Stimulated activated CD8-positive, alpha-beta memory T cell treated with anti-CD3 and anti-CD28 coated beads, Interleukin-4, amount 100 ng/mL, for 48 hours (primary cell): ENCODE measurements at places on chromosomes 12 and 14.

DNA sequence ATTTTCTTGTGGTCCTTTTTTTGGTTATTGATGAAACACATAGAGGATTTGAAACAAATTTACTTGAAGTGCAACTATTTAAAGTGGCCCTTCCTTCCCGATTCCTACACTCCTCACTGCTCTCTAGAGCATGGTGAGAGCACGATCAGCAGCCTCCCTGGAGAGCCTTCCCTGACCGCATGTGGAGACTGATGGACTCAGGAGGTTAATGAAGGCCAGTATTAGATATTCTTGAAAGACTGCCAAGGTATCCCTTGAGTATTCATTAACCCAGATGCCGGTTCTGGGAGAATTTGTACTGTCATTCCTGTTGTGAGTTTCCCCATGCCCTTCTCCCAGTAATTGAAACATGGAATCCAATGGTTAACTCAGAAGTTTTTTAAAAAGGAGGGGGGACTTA is 102.8 kb upstream of the FGD4 start:
- DNase-seq, result no peak

GRCh38 chr14:33275879-33276278 is 337.2 kb downstream of the NPAS3 start:
- DNase-seq, result no peak

- no peak for DNase-seq
Measured at GRCh38 chr12:50617657-50618056, 112.9 kb downstream of the DIP2B start.

DNA sequence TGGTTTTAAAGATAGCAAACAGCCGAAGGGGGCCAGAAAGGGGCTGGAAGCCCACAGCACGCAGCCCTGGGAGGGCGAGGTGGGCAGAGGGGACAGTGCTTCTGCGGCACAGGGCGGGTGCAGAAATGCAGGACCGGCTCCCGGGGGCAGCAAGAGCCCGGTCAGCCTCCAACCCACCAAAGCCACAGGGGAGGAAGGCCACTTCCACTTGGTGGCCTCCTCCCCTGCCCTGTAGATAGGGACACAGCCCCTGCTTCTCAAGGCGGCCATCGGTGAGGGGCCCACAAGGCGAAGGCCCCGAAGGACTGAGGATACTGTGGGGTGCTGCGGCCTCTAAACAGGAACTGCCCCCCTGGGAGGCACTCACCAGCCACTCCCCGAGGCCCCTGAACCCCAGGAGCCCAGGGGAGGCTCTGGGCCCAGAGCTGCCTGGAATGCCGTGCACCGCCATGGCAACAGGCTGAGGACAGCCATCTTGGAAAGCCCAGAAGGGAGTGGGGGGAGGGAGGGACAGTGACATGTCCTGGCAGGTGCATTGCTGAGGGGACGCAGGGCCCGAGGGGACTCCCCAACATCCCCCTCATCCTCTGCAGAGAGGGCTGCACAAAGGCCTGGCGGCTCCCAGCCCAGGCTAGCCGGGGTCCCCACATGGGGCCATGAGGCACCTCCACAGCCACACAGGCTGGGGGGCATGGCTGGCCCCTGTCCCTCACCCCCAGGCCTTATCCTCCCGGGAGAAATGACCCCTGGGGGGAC is 114.7 kb downstream of the NCOR2 start:
- no peak for DNase-seq

- DNase-seq, result no peak
Measured at GRCh38 chr12:2535583-2536204, 259.1 kb upstream of the FKBP4 start.

GRCh38 chr14:90632871-90633270 is 183.4 kb downstream of the TTC7B start:
- no peak for DNase-seq

DNA sequence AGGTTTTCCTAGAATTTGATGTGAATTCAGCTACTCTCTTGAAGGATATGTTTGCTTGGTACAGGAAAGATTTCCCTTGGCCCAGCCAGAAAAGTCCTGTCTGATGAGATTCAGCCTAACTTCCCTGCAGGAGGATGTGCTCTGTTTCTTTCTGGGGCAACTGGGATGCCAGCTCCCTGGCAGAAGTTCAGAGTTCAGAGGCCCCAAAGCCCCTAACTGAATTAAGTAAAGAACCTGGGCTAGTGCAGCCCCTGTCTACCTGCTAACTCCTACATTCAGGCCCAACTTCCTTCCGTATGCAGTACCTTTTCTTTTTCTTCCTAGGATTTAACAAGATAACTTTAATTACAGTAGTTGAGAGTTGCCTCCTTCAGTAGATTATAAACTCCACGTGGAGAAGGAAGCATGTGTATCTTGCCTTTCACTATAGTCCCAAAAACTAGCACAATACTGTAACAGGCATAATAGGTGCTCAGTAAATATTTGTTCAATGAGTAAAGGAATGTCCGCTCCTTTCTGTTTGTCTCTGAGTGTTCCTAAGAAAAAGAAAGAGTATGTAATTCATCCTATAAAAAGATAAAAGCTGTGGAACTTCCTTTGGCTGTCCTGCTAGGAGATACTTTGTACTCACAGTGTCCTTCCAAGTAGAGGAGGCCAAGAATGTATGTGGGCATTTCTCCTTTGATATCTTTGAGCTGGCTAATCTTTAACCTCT is 141.0 kb downstream of the SLC8A3 start:
- no peak for DNase-seq

DNA sequence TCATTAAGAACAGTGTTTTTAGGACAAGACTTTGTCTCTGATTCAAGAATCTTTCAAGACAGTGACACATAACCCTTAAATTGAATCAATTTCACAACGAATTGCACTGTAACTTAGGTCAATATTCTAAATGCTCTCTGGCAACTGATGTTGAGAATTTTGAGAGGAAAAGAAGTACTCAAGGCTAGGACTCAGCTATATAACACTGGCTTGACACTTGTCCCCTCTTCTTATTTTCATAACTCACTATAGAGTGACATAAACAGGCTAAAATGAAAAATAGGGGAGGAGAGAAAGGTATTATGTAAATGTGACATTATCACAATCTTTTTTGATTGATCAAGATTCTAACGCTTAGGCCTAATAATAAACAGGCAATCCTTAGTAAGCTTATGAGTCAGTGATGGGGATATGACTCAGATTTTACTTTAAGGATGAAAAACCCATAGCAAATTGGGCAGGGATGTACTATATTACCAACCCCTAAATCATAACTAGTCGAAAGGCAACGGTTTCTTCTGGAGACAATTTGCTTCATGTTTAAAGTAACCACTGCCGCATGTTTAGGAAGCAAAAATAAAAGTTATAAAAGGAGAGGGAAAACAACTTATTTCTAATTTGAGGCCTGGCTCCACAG is 10.9 kb downstream of the BTG1 start:
- no peak for DNase-seq

GRCh38 chr14:29674566-29675285 is 252.9 kb downstream of the PRKD1 start:
- DNase-seq, result no peak

DNA sequence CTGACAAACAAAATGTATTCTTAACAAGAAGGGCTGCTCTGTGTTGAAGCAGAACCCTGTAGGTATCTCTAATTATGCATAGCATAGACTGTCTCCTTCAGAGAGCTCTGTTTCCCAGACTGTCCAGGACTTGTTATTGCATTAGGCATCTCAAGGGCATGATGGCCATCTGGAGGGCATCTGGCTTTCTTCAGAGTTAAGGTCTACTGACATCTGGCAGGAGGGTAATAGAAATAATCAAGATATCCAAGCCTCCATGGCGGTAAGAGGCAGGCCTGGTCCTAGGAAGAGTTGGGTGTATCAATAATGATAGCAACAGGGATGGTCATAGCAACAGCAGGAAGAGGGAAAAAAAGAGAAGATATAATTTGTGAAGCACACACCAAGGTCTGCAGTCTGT is 161.2 kb downstream of the TTC8 start:
- DNase-seq, result no peak

DNA sequence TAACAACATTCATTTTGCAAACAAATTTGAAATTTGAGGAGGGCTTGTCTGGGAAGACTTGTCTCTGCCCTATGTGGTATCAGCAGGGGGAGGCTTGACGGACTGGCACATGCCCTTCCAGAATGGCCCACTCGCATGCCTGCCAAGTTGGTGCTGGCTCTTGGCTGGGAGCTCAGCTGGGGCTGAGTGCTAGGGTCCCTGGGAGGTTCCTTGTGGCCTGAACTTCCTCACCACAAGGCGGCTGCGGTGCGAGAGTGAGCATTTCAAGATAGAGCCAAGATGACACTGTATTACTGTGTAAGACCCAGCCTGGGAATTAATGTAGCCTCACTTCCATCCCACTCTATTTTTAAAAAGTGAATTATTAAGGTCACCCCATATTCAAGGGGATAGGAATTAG is 271.6 kb upstream of the PLEKHG7 start:
- no peak for DNase-seq

- DNase-seq, result no peak
Measured at GRCh38 chr12:15090441-15090840, 117.6 kb downstream of the PDE6H start.

DNA sequence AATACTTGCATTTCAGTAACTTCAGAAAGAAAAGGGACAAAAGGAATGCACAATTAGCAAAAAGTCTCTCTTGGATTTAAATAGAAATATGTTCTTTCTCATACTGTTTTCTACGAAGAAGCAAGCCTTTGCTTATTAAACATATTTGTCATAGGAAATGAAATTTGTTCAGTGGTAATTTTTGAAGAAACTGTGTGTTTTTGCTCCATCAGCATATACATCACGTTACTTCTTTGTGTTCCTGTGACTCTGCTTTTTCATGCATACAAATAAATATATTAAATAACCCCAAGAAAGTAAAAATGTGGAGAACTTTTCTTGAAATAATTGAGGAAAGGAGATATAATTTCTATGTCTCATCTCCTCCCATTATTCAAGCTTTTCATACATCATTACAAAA is 39.7 kb downstream of the CD163L1 start:
- DNase-seq, result no peak

GRCh38 chr12:102921240-102921639 is 4.2 kb upstream of the PAH start:
- DNase-seq, result no peak

- DNase-seq, result no peak
Measured at GRCh38 chr12:77362509-77363210, 297.3 kb upstream of the E2F7 start.

- no peak for DNase-seq
Measured at GRCh38 chr12:108040947-108041346, 88.1 kb upstream of the WSCD2 start.

- DNase-seq, result no peak
Measured at GRCh38 chr14:63276492-63277342, 42.0 kb downstream of the GPHB5 start.

DNA sequence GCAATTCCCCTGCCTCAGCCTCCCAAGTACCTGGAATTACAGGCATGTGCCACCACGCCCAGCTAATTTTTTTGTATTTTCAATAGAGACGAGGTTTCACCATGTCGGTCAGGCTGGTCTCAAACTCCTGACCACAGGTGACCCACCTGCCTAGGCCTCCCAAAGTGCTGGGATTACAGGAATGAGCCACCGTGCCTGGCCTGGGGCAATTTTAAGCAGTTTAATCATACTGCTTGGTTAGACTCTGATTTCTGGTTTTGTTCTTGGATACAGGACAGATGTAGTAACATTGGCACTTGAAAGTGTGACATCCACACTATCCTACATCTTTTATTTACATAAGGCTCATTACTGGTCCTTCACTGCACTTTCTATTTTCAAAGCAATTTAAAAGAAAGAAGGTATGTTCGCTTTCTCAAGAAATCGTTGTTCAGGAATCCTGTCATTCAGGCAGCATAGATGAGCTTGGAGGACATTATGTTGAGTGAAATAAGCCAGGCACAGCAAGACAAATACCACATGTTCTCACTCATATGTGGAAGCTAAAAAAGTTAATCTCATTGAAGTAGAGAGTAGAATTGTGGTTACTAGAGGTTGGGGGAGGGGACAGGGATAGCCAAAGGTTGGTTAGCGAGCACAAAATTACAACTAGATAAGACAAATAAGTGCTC is 4.0 kb upstream of the NUAK1 start:
- no peak for DNase-seq

GRCh38 chr14:100062590-100062989 is 2.6 kb upstream of the EVL start:
- DNase-seq, result peak; percentile 58

DNA sequence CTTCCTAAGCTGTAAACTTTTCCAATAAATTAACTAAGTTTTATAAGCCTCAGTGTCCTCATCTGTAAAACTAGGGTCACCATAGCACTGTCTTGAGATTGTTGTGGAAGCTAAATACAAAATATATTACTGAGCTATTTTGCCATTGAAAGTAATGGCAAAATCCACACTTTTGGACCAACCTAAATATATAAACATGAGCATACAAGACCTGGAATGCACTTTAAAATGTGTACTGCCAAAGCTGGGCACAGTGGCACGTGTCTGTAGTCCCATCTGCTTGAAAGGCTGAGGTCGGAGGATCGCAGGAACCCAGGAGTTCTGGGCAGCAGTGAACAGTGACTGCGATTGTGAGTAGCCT is 29.8 kb upstream of the SINHCAF start:
- no peak for DNase-seq

DNA sequence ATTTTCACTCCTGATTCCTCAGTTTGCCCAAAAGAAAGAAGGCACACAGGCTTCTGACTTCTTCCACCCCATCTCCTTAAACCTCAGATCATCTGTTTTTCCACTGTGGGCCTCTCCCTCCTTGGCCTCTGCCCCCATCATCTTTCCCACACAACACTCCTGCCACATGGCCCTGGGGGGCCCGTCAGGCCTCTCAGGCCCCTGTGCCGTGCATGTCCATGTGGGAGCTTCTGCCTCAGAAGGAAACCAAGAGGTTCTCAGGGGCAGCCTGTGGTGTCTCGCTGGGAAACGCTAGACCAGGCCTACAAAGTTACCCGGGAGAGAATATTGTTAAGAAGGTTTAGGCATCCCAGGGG is 8.0 kb downstream of the KLHL33 start:
- DNase-seq, result no peak

DNA sequence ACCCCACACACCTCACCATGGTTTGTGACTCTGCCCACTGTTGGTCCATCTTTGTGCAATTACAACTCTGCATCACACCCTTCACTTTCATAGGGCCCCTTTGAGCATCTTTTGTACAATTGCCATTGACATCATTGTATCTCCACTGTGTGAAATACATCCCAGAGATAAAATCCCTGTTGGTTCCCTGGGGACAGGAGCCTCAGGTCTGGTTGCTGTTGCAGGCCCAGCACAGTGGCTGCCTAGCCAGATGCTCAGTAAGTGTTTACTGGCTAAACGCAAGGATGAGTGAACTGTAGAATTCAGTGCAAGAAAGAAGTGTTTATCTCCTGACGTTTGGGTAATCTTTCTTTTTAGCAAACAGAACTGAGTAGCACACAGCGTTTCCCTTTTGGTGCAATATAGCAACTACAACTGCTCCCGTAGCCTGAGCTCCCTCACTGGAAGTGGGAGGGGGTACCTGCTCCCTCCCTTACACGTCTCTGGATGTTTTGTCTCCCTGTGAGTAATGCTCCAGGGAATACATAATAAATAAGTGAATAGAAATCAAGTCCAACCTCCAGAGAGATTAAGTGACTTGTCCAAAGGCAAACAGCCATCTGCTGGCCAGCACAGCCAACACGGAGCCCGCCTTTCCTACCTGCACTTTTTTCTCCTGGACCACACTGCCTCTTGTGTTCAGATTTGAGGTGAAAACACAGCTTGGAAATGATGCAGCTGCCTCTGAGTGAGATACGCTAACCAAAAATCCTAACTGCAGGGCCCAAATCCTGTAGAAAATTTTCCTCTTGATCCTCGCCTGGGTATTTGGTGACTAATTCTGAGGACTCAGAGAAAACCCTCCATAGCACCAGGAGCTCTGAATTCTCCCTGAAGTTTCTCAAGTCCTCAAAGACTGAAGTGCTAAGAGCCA is 27.4 kb downstream of the GALNT16 start:
- no peak for DNase-seq
